ENCODE measurements at places on chromosomes 12 and 14.

DNA sequence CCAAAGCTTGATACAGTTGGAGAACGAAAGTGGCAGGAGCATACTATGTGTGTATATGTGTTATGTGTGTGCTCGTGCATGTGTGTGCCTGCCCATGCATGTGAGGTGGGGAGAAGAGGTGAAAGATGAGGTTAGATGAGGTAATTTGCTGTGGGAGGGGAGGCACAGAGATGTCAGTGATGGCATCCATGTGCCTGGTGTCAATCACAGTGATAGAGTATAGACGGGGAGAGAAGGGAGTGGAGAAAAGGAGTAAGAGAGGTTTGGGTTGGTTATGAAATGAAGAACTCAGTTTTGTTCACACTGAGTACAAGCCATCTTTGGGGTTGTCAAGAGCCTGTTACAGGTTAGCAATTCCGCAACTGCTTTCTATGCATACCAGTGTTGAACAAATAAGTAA, 14.6 kb upstream of the NYNRIN start:
- DNase-seq = no peak

GRCh38 chr14:20610002-20610765, 19.0 kb upstream of the RNASE12 start:
- DNase-seq = peak; percentile 77

DNA sequence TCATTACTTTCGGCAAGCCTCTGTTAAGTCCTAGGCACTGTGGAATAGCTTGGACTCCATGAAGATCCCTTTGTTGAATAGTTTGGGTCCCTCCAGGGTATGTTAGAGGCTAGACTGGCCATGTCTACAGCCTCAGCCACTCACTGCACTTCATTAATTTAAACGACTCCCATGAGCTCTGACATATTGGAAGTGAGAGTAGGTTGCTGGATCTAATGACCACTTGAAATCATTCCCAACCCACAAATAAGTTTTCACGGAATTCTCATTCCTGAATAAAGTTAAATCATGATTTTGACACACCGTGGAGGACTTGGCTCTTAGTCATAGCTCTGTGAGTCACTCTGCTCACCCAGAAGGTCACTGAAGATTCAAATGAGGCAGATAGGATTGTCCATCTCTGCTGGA, 21.4 kb upstream of the APPL2 start:
- DNase-seq = no peak

GRCh38 chr12:108977360-108977759, 43.5 kb downstream of the SVOP start:
- no peak for DNase-seq

DNA sequence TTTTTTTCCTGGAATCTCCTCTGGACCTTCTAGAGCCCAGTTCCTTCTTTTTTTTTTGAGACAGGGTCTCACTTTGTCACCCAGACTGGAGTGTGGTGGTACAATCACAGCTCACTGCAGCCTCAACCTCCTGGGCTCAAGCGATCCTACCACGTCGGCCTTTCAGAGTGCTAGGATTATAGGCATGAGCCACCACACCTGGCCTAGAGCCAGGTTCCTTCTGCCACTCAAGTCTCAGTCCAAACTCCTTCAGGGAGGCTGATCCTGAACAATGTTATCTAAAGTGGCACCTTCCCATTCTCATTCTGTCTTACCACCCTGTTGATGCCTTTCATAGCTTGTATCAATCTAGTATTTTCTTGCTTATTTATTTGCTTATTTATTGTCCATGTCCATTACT, 22.3 kb upstream of the ELK3 start:
- DNase-seq = no peak

GRCh38 chr14:31877255-31877798, 199.8 kb upstream of the ARHGAP5 start:
- DNase-seq = no peak

- no peak for DNase-seq
Measured at GRCh38 chr12:102629262-102629888, 149.0 kb upstream of the IGF1 start.

DNA sequence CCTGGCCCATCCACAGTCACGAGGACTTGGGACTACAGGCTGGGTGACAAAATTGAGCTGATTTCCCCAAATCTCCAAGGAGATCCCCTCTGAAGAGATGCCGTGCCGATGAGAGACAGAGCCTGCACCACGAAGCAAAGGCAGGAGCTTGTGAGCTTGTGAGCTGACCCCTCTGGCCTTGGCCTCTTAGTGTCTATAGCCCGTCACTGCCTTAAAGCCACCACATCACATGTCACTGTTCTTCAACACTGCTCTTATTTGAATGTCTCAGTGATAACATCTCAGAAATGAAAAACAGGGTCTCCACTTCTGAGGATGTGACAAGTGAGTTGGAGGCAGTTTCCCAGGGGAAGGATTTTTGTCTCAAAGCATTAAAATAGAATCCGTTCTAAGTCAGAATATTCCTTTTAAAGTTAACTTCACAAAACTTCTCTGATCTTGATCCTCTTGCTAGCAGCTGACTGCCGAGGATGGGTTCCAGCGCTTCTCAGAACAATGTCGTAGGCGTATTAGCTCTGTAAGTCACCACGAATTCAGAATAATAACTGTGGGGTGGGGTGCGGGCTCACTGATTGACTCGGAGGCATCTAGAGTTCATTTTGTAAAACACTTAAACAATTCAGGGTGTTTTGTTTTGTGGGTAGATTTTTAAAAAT, 37.5 kb downstream of the CHST11 start:
- DNase-seq = no peak

GRCh38 chr12:104182144-104182543, 33.4 kb upstream of the TXNRD1 start:
- no peak for DNase-seq

GRCh38 chr14:33460164-33460563, 490.7 kb downstream of the EGLN3 start:
- no peak for DNase-seq

DNA sequence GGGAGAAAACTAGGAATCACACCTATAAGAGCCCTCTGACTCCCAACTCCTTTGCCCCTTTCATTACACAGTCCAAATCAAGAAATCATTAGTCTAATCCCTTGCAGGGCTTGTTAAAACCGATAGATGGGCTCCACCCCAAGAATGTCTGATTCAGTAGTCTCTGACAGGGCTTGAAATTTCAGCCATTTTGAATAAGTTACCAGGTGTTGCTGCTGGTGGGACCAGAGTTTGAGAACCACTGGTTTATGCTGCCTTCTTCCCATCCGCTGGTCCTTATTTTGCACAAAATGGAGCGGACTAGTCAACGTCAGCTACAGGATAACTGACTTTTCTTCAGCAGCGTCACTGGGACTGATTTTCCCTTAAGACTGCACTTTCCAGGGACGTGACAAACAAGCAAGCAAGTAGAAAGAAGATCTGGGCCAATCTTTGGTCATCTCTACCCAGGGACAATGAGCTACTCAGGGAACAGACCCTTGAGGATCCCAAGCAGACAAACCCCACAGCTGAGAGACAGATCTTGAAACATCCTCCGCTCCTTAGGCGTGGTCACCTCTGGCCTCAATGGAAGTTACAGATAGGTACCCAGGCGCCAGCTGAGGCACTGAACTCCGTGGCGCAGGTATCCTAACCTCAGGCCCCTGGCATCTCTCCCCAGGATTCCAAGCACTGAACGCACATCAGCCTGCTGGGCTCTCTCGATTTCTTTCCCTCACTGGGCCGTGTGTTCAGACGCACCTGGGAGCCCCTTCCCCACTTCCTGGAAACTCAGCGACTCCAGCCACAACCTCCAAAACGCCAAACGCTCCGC, 900 bp downstream of the KCTD10 start:
- no peak for DNase-seq

DNA sequence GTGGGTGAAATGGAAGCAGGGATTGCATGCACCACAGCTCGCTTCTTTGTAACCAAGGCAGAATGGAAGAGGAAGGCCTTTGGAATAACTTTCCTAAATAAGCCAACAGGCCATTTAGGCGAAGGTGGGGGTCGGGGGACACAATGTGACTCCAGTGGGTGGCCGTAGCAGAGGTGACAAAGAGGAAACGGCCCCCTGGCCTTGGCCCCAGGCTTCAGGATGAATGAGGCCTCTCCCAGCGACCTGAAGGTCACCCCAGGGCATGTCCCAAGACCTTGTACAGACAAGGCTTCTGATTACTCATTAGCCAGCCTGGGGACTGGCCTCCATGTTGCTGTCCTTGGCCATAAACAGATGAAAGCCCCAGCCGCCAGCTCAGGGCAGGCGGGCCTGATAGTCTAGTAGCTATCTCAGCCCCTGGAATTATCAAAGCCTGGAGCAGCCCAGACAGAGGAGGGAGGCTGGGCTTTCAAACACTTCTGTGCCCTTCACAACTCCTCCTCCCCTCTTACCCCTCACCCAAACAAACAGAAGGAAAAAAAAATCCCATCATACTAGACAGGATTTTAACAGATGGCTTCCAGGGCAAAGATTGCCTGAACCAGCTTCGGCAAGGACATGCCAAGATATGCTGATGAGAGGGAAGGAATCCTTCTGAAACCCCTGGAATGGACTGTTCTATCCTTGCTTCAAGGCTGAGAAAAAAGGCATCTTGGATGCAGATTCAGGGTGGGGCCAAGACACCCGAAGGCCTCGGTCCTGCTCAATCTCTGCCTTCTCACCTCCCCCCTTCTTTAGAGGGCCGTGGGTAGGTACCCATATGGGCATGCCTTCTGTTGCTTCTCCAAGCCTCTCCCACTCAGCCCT, 142.3 kb upstream of the PARP11 start:
- no peak for DNase-seq

DNA sequence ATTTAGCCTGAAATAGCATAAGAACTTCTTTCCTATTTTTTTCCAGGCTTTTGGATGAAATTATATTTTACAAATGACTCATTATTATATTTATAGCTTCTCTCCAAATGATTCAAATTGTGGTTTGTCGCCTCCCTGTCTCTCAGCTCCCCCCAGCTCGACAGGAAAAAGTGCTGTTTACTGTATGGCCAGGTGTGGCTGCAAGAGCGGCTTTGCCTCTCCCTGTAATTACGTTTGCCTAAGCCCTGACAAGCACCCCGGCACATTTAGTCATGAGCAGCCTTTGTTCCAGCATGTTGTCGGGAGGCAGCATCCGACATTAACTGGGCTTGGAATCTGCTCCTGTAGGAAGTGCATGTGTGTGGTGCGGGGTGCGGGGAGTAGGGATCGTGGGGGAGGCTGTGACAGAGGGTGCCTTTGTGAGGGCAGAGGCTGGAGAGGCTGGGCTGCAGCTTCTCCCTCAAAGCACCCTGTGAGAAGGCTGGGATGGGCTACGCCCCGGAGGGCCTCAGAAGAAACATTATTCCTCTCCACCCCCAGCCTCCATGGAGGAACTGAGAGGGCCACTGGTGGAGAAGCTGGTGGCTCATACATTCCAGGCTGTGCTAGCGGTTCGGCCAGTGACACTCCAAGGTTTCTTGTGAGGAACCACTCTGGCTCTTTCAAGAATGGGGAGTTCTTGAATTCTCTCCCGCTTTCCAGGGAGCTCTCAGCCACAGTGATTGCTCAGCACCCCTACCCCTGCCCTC, 42.1 kb upstream of the CTDSP2 start:
- peak; percentile 89 for DNase-seq

DNA sequence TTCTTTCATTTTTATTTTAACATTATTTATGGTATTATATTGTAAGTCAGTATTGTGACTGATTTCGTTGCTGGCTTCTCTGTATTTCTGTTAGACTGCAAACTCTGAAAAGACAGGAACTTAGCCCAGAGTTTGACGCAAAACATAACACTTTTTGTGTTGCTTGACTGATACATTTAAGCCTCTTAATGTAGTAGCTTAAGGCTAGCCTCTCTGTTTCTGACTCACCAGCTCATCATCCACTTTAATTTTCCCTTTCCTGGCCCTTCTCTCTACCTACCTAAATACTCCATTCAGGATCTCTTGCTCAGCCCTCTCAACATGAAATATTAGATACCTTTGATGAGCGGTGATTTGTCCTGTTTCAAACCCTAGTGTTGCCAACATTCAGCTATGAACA, 420.6 kb downstream of the LRFN5 start:
- DNase-seq = no peak

- DNase-seq = no peak
Measured at GRCh38 chr12:49776858-49777257, 35.5 kb downstream of the TMBIM6 start.

DNA sequence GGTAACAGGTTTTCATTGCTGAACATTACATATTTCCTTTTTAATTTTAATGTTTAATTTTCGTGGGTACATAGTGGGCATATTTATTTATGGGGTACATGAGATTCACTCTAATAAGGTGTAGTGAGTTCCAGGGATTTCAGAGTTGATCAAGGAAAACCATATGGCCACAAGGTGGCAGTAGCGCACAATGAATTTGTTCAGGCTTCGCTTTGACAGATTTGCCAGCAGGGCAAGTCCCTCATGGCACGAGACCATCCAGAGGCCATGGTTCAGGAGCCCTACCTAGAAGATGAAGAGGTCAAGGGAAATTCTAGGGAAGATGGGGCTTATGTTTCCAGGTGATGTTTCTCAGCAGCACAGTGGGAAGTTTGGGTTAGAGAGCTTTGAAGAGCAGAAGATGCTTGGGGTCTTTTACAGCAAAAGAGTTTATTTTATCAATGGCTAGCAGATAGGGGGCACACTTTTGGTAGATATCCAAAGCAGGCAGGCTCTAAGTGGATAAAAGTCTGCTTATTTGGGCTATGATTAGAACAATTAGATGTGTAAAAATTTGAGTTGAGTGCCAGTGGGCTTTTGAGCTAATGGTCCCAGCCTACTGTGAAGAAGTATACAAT, 1004.4 kb downstream of the AACS start:
- DNase-seq = peak; percentile 69

DNA sequence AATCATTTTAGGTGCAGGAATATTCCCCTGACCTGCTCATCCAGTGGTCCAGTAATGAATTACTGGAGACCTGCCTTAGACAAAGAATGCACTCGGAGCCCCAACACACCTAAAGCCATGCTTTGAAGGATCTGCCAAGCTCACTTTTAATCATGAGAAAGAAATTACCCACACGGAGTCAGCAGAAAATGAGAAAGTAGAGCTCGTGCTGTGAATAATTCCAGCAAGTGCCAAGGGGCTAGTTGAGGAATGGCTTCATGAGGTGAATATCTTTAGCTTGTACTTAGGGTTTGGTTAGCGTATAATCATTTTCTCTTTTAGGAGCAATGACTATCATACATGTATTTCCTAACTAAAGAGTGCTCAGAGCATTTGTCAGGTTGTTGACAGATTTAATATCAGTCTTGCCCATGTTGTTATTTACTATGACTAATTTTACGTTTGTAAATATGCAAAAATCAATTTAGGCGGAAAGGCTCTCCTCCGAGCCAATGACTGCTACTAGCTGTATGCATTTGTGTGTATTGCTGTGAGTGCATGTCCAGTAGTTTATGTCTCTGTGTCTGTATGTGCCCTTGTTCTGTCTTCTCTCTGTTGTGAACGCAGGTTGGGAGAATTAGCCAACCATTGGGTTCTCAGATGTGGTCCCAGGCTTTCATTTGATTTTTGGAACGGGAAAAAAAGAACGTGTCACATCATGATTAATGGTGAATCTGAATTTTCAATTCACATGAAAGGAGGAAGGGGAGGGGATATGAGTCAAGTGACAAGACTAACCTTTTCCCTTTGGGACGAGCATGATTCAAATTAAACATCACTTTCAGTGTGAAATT, 98.4 kb downstream of the RMST start:
- DNase-seq = peak; percentile 73

GRCh38 chr12:40727774-40728483, 35.7 kb downstream of the CNTN1 start:
- DNase-seq = no peak

GRCh38 chr12:12533238-12533829, 29.3 kb downstream of the DUSP16 start:
- DNase-seq = peak; percentile 89

- no peak for DNase-seq
Measured at GRCh38 chr12:122028165-122028904, 6.7 kb downstream of the BCL7A start.
